ENCODE measurements at places on chromosomes 3 and 15.

GRCh38 chr15:77632534-77633133 is at the start of gene LINGO1:
LINGO1 (minus strand) TSS chr15:77632912; CDS start chr15:77632315, 597 bp downstream.
- no peak within 1 kb of the TSS for H3K27ac ChIP-seq
- H3K27me3 ChIP-seq: peaks cover 33% of the 10 kb centered on the region
- H3K4me3 ChIP-seq: peak within 1 kb of the TSS; percentile 69
- H3K36me3 ChIP-seq: no peaks in the 10 kb centered on the region
- DNase-seq: no peak

DNA sequence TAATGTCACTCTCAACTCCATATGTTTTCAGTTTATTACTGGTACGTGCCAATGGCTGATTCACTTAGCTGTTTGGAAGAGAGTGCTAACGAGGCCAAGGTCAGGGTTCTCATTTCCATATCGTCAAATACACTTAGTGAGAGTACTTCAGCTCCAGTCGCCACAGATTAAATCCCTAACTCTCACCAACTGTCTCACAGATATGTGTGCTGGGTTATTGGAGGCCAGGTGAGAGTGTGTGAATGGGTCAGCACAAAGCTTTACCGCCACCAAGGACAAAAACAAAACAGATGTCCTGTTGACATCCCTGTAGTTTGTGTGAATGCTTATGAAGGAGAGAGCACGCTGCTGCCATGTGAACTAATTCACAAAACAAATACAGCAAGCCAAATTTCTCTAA is 133.5 kb upstream of the TBL1XR1 start:
- DNase-seq: no peak
- H3K27me3 ChIP-seq: peaks cover 1% of the 10 kb centered on the region
- no peak overlapping the region for H3K4me3 ChIP-seq
- peaks cover 13% of the 10 kb centered on the region for H3K4me1 ChIP-seq
- H3K36me3 ChIP-seq: no peaks in the 10 kb centered on the region
- no peak overlapping the region for H3K27ac ChIP-seq

DNA sequence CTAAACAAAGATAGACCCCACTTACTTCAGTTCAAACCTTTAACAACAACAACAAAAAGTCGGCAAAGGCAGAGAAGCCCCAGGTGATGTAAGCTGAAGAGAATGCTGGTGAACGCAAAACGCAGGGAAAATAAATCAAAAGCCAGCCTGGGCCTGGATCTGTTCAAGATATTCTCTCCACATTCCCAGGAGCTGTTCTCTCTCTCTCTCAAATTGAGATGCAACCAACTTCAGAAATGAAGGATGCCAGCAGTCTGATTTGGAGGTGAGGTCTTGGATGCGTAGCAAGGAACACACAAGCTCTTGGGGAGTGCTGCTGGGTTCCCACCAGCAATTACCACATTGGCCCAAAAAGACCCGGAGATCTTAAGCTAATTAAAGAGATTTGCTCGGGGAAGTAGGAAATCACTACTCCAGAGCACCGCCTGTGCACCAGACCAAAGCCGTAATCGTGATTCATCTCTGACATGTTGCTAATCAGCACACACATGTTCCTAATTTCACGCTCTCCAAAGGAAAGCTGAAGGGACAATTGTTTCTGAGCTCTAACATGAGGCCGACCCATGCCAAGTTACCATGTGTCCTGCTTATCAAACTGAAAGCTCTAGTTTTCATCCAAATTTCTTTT is 37.1 kb downstream of the IL17RD start:
- peaks cover 22% of the 10 kb centered on the region for H3K4me1 ChIP-seq
- H3K27me3 ChIP-seq: peaks cover 42% of the 10 kb centered on the region
- H3K36me3 ChIP-seq: no peaks in the 10 kb centered on the region
- peak; percentile 48 for DNase-seq
- peak overlapping the region; percentile 77 for H3K4me3 ChIP-seq
- no peak overlapping the region for H3K27ac ChIP-seq

DNA sequence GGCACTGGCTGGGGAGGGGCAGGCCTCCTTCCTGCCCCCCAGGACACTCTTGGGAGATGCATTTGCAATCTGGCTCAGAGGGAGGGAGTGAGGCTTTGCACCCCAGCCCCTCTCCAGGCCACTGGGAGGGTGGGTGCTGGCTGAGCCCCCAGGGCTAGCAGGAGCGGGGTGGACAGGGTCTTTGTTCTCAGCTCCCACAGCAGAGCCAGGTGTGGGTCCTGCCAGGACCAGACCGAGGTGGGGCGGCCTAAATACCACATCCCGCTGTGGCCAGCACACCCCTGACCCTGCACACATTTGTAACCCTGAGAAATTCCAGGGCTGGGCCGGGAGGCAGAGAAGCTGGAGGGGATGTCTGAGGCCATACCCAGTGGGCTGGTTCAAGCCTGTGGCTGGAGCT is 41.0 kb downstream of the STARD5 start:
- no peak overlapping the region for H3K27ac ChIP-seq
- no peaks in the 10 kb centered on the region for H3K36me3 ChIP-seq

GRCh38 chr15:87547470-87548181 is 708.9 kb downstream of the NTRK3 start:
- H3K27ac ChIP-seq: no peak overlapping the region
- H3K4me3 ChIP-seq: no peak overlapping the region
- DNase-seq: no peak
- H3K36me3 ChIP-seq: no peaks in the 10 kb centered on the region

DNA sequence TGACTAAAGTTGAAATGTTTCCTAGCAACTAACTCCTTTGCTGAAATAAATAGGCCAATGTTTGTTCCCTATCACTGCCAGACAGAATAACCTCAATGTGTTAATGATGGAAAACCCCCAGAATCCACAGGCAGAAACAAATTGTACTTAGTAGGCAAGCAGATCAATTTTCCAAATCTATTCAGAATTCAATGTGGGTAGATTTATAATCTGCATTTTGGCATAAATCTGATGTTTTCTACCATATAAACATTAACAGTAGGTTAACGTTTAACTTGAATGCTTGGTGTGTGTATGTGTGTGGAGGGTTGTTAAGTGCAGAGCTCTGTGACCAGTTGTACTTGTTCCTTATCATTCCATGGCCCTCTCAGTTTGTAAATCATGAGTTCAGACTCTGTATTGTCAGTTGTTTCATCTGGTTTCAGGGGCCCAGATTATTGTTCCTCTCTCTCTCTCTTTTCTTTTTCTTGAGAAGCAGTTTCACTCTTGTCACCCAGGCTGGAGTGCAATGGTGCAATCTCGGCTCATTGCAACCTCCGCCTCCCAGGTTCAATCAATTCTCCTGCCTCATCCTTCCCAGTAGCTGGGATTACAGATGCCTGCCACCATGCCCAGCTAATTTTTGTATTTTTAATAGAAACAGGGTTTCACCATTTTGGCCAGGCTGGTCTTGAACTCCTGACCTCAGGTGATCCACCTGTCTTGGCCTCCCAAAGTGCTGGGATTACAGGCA is 32.8 kb downstream of the PLSCR1 start:
- H3K4me1 ChIP-seq: peaks cover 27% of the 10 kb centered on the region
- H3K4me3 ChIP-seq: no peak overlapping the region

GRCh38 chr15:101115786-101116680 is 135.8 kb downstream of the CHSY1 start:
- no peaks in the 10 kb centered on the region for H3K36me3 ChIP-seq
- no peak for DNase-seq
- peaks cover 12% of the 10 kb centered on the region for H3K4me1 ChIP-seq

- no peak overlapping the region for H3K27ac ChIP-seq
- peaks cover 18% of the 10 kb centered on the region for H3K4me1 ChIP-seq
- H3K27me3 ChIP-seq: no peaks in the 10 kb centered on the region
- H3K4me3 ChIP-seq: no peak overlapping the region
- H3K36me3 ChIP-seq: peaks cover 41% of the 10 kb centered on the region
Measured at GRCh38 chr3:33039628-33040027, 57.3 kb downstream of the GLB1 start.

DNA sequence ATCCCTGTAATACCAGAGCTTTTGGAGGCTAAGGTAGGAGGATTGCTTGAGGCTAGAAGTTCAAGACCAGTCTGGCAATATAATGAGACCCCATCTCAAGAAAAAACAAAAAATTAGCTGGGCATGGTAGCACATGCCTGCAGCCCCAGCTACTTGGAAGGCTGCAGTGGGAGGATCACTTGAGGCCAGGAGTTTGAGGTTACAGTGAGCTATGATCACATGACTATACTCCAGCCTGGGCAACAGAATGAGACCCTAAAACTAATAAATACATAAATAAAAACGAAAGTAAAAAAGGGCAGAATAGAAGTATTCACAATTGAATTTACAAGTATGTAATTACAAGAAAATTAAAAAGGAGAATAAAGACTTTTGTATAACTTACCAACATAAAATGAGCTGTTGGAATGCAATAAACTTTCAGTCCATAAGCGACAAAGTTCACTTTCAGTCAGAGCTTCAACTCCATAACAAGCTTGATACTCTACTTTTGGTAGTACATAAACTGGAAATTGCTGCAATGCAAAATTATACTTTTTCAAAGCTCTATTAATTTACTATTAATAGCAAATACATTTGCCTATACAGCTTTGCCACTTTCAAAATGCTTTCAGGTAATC is 36.8 kb downstream of the ICE2 start:
- H3K4me1 ChIP-seq: peaks cover 44% of the 10 kb centered on the region
- H3K27me3 ChIP-seq: no peaks in the 10 kb centered on the region
- H3K27ac ChIP-seq: peak overlapping the region; percentile 38
- H3K36me3 ChIP-seq: no peaks in the 10 kb centered on the region
- no peak for DNase-seq

DNA sequence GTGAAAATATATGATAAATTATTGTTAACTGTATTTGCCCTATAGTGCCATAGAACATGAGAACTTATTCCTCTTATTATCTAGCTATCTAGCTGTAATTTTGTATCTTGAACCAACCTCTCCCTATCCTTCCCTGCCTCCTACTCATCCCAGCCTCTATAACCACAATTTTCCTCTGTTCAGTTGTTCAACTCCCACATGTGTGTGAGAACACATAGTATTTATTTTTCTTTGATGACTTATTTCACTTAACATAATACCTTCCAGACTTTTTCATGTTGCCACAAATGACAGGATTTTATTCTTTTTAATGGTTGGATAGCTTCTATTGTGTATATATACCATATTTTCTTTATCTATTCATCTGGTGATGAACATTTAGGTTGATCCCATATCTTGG is 85.4 kb upstream of the SUCLG2 start:
- H3K27me3 ChIP-seq: peaks cover 2% of the 10 kb centered on the region
- DNase-seq: no peak
- H3K4me3 ChIP-seq: no peak overlapping the region
- H3K36me3 ChIP-seq: no peaks in the 10 kb centered on the region

DNA sequence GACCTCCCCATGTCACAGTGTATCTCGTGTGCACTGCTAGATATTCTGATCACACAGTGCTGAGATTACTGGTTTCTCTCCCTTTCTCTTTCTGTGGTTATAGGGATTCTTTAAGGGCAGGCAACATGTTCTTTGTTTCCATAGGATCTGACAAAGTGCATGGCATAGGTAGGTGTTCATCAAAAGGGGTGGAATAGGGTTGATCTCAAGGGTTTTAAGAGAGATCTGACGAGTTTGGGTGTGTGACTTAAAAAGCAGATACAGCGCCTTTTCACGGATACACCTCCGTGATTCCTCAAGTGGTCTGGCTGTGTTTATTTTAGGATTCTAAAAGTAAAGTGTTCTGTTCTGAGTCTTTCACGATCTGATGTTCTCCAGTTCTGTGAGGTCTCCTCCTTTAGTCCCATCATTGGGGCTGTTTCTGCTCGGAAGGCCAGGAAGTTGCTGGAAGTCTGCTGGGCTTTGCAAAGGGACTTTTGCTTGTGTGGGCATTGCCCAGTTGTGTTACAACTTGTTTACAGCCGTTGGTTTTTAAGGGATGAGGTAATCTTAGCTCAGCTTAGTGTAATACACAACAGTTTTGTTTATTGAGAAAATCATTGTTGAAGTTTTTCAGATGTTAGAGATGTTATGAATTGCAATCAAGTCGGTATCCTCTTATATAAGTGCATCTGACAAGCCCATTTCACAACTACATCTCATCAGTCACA is 34.8 kb downstream of the IGF1R start:
- no peak for DNase-seq
- H3K27ac ChIP-seq: peak overlapping the region; percentile 59
- peak overlapping the region; percentile 21 for H3K4me3 ChIP-seq
- peaks cover 84% of the 10 kb centered on the region for H3K4me1 ChIP-seq
- H3K27me3 ChIP-seq: no peaks in the 10 kb centered on the region
- peaks cover 7% of the 10 kb centered on the region for H3K36me3 ChIP-seq

DNA sequence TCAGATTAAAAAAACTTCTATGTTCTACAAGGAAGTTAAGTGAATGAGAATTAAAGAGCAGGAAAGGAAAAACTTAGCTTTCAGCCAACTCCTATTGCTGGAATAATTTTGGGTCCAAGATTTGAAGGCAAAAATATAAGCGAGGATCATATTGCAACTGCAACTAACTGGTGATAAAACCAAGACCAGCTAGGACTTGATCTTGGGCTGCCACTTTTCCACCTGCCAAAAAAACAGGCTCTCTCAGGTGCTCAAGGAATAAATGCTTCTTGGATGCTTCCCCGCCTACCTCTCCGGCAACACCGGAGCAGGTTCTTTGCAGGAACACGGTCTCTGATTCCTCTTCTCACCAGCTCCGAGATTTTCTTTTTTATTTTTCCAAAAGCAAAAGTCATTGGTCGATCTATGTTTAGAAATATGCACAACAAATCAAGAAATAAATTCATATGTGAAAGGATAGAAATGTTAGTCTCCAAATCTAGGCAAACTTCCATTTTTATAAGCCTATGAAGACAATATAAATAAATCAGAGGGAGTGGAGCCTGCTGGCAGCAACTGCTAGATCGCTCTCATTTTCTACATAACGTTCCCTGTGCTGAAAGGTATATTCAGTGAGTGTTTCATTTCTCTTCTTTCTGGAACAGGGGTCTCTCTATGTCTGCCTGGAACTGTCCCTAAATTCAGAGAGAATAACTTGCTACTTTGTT is 241.9 kb downstream of the NTRK3 start:
- H3K36me3 ChIP-seq: no peaks in the 10 kb centered on the region
- H3K27me3 ChIP-seq: no peaks in the 10 kb centered on the region
- H3K4me3 ChIP-seq: no peak overlapping the region
- H3K27ac ChIP-seq: no peak overlapping the region
- DNase-seq: no peak
- peaks cover 8% of the 10 kb centered on the region for H3K4me1 ChIP-seq

- no peak for DNase-seq
- H3K27me3 ChIP-seq: peaks cover 54% of the 10 kb centered on the region
- peaks cover 84% of the 10 kb centered on the region for H3K36me3 ChIP-seq
- peak overlapping the region; percentile 76 for H3K27ac ChIP-seq
- H3K4me1 ChIP-seq: peaks cover 82% of the 10 kb centered on the region
Measured at GRCh38 chr15:63067976-63068743, 25.6 kb downstream of the TPM1 start.

GRCh38 chr3:113253702-113254101 is 42.3 kb downstream of the BOC start:
- H3K36me3 ChIP-seq: peaks cover 7% of the 10 kb centered on the region
- DNase-seq: no peak
- H3K27me3 ChIP-seq: peaks cover 7% of the 10 kb centered on the region
- peaks cover 34% of the 10 kb centered on the region for H3K4me1 ChIP-seq
- no peak overlapping the region for H3K27ac ChIP-seq

Measured in HFFc6 (cell line).